ENCODE measurements at places on chromosomes 16 and 17.
A peak's percentile ranks its signal among the peaks of the same experiment; 100 is the strongest.

GRCh38 chr17:19579867-19580565 is 46.4 kb downstream of the SLC47A1 start:
- H3K36me3 ChIP-seq = no peaks in the 10 kb centered on the region
- peak overlapping the region; percentile 52 for H3K4me3 ChIP-seq
- DNase-seq = no peak
- no peak overlapping the region for H3K27ac ChIP-seq
- peaks cover 15% of the 10 kb centered on the region for H3K4me1 ChIP-seq

GRCh38 chr17:47812146-47812920 is 9.3 kb downstream of the OSBPL7 start:
- H3K36me3 ChIP-seq = peaks cover 93% of the 10 kb centered on the region
- no peak overlapping the region for H3K4me3 ChIP-seq

DNA sequence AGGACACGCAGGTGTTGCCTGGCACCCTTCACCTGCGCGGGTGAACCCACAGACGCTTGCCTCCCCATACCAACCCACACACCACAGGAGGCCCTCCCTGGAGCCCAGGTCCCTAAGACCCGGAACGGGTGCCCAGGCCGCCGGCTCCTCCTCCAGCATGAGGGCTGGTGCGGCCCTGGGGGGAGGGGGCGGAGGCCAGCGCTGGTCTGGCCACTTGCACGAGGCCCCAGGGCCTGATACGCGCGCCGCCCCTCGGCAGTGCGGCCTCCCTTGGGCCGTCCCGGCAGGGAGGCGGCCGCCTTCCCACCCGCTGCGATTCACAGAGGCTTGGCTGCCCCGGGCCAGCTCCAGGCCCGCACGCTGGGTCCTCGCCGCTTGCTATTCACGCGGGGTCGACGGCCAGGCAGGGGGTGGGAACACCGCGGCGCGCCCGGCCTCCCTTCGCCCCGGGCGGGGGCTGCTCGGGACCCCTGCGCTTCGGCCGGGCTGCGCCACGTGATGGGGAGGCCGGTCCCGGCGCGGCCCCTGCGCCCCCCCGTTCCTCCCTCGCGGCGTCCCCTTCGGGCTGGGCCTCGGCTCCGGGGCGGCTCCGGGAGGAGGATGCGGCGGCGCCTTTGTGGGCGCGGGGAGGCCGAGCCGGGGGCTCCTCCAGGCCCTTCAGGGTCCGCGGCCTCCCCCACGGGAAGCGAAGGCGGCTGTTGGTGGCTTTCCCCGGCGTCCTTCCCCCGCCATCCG is 685 bp downstream of the FASN start:
- no peaks in the 10 kb centered on the region for H3K27me3 ChIP-seq
- peak; percentile 58 for DNase-seq
- H3K36me3 ChIP-seq = peaks cover 38% of the 10 kb centered on the region
- H3K4me3 ChIP-seq = peak overlapping the region; percentile 81
- H3K27ac ChIP-seq = peak overlapping the region; percentile 99

DNA sequence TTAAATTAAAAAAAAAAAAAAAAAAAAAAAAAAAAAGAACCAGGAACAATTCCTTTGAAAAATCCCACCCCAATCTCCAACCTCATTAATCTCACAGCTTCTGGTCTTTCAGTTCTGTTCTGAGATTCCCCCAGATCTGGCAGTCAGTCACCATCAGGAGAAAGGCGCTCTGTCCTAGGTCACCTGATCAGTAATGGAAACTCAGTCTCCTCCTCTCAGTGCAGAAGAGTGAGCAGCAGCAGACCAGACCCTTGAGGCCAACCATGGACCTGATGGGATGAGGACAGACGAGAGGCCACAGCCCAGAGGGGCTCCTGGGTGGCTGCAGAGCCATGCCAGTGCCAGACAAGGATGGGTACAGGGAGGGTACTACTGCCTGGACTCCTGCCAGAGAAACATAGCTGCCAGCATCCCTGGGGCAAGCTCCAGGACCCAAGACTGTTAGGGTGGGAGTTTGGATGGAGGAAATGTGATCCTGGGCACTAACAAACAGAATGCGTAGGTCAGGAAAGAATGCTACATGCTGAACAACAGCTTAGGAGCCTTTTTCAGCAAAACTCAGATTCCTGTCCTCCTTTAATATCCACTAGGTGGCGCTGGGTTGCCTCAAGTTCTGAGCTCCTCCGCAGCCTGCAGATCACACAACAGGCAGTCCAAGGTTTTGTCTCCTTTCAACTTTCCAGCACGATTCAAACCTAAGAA is 28.7 kb downstream of the MPG start:
- peak; percentile 91 for DNase-seq
- H3K27ac ChIP-seq = no peak overlapping the region
- peaks cover 71% of the 10 kb centered on the region for H3K36me3 ChIP-seq

- peak overlapping the region; percentile 88 for H3K27ac ChIP-seq
- no peaks in the 10 kb centered on the region for H3K36me3 ChIP-seq
- no peak for DNase-seq
These were observed 119.2 kb downstream of the METRNL start for GRCh38 chr17:83198366-83199341.

DNA sequence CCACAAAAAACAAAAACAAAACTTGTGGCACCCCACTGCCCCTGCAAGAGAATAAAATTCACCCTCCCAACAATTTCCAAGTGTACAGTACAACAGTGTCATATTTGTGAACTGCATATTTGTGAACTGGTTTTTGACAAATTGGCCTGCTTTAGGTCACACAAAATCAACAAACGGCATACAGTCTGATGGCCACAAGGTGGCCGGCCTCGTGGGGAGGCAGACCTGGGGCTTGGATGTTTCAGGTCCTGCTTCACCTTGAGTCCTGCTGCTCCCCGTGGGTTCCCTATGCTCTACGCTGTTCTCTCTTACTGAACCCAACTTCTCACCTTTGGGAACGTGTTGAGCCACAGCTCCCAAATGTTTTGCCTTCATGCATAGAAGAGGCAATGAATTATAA is 102.2 kb downstream of the CDK5R1 start:
- no peaks in the 10 kb centered on the region for H3K36me3 ChIP-seq
- H3K27me3 ChIP-seq = no peaks in the 10 kb centered on the region
- H3K27ac ChIP-seq = no peak overlapping the region
- no peak for DNase-seq
- no peaks in the 10 kb centered on the region for H3K4me1 ChIP-seq

- no peak overlapping the region for H3K4me3 ChIP-seq
- H3K27ac ChIP-seq = no peak overlapping the region
- DNase-seq = no peak
These were observed 425.1 kb downstream of the MAF start for GRCh38 chr16:79175286-79176057.

GRCh38 chr16:2154533-2155090 is 970 bp upstream of the TRAF7 start:
- peak overlapping the region; percentile 90 for H3K4me3 ChIP-seq
- peaks cover 92% of the 10 kb centered on the region for H3K4me1 ChIP-seq
- H3K27me3 ChIP-seq = no peaks in the 10 kb centered on the region
- H3K27ac ChIP-seq = peak overlapping the region; percentile 81
- peaks cover 8% of the 10 kb centered on the region for H3K36me3 ChIP-seq
